ENCODE measurements at places on chromosomes 2 and 18. TPM values are rescaled to one million over a fixed set of nuclear protein-coding genes. Genes with fewer than 3 reads are reported as not detected.

LRRC30 gene
- total RNA-seq, result not detected

CD8B gene
- total RNA-seq, result not detected

ALPP gene
- 0.03 TPM for total RNA-seq

EVA1A gene
- total RNA-seq, result 73.2 TPM

MIB1 gene
- total RNA-seq, result 28.4 TPM

RAB6C gene
- not detected for total RNA-seq

NOL4 gene
- total RNA-seq, result 0.68 TPM

MLPH gene
- 53.1 TPM for total RNA-seq

CAPN14 gene
- total RNA-seq, result 0.11 TPM

BCL11A gene
- total RNA-seq, result 4.5 TPM

SNRPD1 gene
- total RNA-seq, result 47.7 TPM

LYPD6 gene
- 8.5 TPM for total RNA-seq

ZNF892 gene
- total RNA-seq, result 1.7 TPM

AOX1 gene
- total RNA-seq, result 2.3 TPM

C2orf80 gene
- not detected for total RNA-seq

ZSWIM2 gene
- total RNA-seq, result not detected

UGT1A5 gene
- total RNA-seq, result 0.34 TPM

MYO3B gene
- not detected for total RNA-seq

SLC19A3 gene
- 1.2 TPM for total RNA-seq

GULP1 gene
- 25.9 TPM for total RNA-seq

SERPINB13 gene
- total RNA-seq, result not detected

LINC00305 gene
- total RNA-seq, result not detected

ATP5F1A gene
- 878 TPM for total RNA-seq

BUB1 gene
- total RNA-seq, result 122 TPM

ANKRD30BL gene
- not detected for total RNA-seq
